Glutamatergic neuron (in vitro differentiated cells): ENCODE measurements at places on chromosomes 7 and 10. TPM values are rescaled to one million over a fixed set of nuclear protein-coding genes. Genes with fewer than 3 reads are reported as not detected.
A peak's percentile ranks its signal among the peaks of the same experiment; 100 is the strongest.

Gene GIGYF1
- total RNA-seq, result 79.6 TPM

Gene WNT2
- not detected for total RNA-seq

Gene TMEM26
- not detected for total RNA-seq

Gene CLIP2
- total RNA-seq, result 96.1 TPM

Gene IQUB
- total RNA-seq, result 0.98 TPM

- no peak for DNase-seq
Observed at GRCh38 chr10:53009961-53010907, 237.7 kb upstream of the MBL2 start.

DNA sequence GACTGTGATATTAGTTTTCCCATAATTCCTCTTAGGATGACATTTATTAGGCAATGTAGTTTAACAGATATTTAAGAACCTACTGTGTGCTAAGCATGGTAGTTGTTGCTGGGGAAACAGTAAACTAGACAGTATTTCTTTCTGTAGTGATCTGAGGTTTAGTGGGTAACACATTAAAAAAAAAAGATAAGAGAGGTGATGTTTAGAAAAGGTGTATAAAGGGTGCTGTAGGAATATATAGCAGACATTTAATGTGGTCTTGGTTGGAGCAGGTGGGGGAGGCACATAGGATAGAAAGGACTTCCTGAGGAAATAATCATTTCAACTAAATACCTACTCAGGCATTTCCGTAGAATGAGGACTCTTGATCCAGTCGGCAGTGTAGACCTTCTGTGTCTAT is 11.9 kb downstream of the KIF11 start:
- DNase-seq, result no peak

DNA sequence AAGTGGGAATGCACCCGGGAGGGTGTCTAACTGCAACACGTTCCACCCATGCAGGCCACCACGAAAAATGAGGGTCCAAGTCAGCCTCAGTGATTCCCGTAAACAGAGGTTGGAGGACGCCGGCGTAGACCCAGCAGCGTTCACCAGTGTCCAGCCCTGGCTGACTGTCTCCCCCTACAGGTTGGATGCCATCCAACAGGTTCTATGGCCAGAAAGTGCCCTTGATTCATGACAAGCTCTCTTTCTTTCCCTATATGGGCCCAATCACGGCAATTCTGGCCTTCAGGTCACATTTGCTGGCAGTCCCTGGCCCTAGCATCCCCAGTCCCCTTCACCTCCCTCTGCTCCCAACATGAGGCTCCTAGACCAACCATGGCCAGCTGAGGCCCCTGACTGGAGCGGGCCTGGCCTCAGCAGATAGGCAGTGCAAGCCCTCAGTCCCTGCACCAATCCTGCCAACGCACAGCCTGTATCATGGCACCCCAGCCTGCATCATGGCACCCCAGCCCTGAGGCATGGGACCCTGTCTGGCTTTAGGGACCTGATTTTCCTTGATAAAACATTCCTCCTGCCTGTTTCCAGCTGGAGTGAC is 227.4 kb downstream of the GRID1 start:
- peak; percentile 54 for DNase-seq

DNA sequence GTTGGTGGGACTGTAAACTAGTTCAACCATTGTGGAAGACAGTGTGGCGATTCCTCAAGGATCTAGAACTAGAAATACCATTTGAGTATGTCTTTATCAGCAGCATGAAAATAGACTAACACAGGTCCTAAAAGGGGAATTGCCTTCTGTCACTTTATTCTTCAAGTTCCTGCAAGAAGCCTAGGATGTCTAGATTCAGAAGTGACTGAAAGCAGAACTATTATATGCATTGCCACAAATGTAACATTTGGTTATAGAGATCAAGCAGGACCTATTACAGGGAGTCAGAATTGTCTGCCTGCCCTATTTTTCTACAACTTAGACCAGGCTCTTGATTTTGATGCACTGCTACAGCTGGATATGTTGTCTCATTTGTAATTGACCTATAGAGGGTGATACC is 364.7 kb downstream of the SORCS1 start:
- DNase-seq, result no peak

- DNase-seq, result peak; percentile 93
Observed at GRCh38 chr10:132387764-132388210, 9.2 kb upstream of the PWWP2B start.

- DNase-seq, result no peak
Observed at GRCh38 chr7:120168066-120168465, 104.9 kb upstream of the KCND2 start.

GRCh38 chr7:73851410-73852338 is 9.3 kb upstream of the TMEM270 start:
- DNase-seq, result no peak

GRCh38 chr7:36928311-36928710 is 204.0 kb upstream of the AOAH start:
- DNase-seq, result no peak

DNA sequence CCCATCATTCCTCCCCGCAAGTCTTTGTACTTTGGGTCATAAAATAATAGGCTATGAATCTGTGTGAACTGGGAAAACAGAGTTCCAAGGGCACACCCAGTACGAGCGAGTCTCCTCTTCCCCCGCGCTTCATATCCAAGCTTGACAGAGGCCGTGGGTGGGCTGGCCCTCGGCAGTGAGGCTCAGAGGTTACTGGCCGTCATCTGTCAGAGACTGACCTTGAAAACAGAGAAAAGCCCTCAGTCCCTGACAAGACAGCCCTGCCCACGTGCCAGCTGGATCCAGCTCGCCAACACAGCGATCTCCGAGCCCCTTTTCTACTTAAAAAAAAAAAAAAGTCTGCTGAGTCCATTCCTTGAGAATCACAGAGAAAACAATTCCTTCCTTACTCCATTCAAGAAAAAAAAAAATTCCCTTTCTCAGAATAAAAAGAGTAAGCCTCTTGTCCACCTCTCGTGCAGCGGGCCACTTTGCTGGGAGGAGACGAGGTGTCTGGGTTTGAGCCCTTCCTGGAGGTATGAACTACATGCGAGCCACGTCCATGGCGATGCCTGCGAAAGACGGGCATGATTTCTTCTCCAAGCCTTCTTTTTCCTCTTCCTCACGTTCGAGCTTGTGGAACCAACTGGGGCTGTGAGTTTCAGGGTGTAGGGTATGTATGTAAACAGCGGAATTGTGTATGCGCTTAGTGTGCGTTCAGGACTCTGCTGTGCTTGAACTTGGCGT is 744 bp upstream of the BICC1 start:
- DNase-seq, result peak; percentile 19
